ENCODE measurements at places on chromosomes 6 and 20.

DNA sequence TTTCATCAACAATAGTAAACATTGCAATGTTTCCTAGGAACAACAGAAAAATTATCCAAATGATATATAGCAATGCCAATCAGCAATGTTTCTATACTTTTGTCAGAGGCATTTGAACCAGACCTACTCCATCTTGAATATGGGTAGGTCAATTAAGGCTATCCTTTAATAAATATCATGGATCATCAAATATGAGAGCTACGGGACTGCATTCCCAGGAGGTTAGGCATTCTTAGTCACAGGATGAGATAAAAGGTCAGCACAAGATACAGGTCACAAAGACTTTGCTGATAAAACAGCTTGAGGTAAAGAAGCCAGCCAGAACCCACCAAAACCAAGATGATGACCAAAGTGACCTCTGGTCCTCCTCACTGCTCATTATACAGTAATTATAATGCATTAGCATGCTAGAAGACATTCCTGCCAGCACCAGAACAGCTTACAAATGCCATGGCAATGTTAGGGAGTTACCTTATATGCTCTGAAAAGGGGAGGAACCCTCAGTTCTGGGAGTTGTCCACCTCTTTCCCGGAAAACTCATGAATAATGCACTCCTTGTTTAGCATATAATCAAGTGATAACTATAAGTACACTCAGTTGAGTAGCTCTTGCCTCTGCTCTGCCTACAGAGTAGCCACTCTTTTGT lies 8.6 kb upstream of the SERPINB6 start:
- no peak overlapping the region for H3K27ac ChIP-seq
- no peaks in the 10 kb centered on the region for H3K36me3 ChIP-seq
- no peaks in the 10 kb centered on the region for H3K27me3 ChIP-seq
- H3K4me1 ChIP-seq = peaks cover 88% of the 10 kb centered on the region
- H3K4me3 ChIP-seq = no peak overlapping the region

GRCh38 chr6:33676416-33677142 lies 34.9 kb downstream of the UQCC2 start:
- peaks cover 2% of the 10 kb centered on the region for H3K27me3 ChIP-seq
- peak overlapping the region; percentile 74 for H3K27ac ChIP-seq
- peaks cover 16% of the 10 kb centered on the region for H3K36me3 ChIP-seq
- no peak for DNase-seq

DNA sequence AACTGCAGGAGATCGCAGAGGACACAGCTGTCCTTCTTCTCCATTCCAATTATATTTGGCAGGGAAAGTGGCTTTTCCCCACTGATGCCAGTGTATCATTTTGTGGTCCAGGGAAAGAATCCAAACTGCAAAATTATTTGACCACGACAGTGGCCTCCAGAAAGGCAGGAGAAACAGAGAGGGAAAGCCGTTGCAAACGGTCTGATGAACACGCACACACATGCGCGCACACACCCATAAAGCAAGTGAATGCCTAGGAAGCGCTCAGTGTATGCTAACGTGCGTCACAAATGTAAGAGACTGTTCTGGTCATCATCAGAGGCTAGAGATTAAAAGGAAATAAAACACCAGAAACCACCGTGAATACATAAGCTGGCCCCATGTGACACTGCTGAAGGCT lies 54.0 kb downstream of the NPEPL1 start:
- DNase-seq = no peak
- no peaks in the 10 kb centered on the region for H3K4me1 ChIP-seq
- no peak overlapping the region for H3K4me3 ChIP-seq

- H3K27me3 ChIP-seq = peaks cover 7% of the 10 kb centered on the region
- H3K4me3 ChIP-seq = no peak overlapping the region
- DNase-seq = no peak
- peak overlapping the region; percentile 2 for H3K27ac ChIP-seq
These were observed 26.5 kb downstream of the EIF2S2 start for GRCh38 chr20:34085544-34086040.

DNA sequence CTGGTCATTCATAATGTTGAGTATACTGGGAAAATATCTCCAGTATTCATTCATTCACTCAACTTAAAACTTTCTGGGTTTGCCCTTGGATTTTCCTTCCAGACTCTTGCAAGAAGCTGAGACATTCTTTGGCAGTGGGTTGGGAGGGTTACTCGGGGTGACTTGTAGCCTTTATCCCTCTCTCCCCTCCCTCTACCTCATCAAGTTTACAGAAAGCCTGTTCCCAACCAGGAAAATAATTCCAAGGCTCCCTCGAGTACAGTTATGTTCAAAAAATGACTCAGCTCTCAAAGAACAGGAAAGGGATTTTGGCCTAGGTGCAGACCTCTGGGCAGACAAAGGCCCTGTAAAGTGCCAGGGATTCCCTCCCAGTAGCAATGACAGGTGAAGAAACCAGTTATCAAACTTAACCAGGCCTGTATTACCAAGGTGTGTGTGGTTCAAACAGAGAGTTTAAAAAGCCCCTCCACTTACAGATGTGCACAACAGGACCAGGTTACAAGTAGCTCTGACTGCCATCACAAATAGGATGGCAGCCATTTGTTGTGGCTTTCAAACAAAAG lies 22.2 kb downstream of the FKBP1A start:
- DNase-seq = no peak
- no peak overlapping the region for H3K4me3 ChIP-seq
- H3K4me1 ChIP-seq = peaks cover 78% of the 10 kb centered on the region
- H3K27ac ChIP-seq = peak overlapping the region; percentile 69
- peaks cover 33% of the 10 kb centered on the region for H3K36me3 ChIP-seq

GRCh38 chr6:21501021-21501354 lies 92.6 kb upstream of the SOX4 start:
- H3K36me3 ChIP-seq = no peaks in the 10 kb centered on the region
- no peak for DNase-seq
- H3K27ac ChIP-seq = no peak overlapping the region
- peaks cover 2% of the 10 kb centered on the region for H3K27me3 ChIP-seq
- H3K4me3 ChIP-seq = no peak overlapping the region
- no peaks in the 10 kb centered on the region for H3K4me1 ChIP-seq

DNA sequence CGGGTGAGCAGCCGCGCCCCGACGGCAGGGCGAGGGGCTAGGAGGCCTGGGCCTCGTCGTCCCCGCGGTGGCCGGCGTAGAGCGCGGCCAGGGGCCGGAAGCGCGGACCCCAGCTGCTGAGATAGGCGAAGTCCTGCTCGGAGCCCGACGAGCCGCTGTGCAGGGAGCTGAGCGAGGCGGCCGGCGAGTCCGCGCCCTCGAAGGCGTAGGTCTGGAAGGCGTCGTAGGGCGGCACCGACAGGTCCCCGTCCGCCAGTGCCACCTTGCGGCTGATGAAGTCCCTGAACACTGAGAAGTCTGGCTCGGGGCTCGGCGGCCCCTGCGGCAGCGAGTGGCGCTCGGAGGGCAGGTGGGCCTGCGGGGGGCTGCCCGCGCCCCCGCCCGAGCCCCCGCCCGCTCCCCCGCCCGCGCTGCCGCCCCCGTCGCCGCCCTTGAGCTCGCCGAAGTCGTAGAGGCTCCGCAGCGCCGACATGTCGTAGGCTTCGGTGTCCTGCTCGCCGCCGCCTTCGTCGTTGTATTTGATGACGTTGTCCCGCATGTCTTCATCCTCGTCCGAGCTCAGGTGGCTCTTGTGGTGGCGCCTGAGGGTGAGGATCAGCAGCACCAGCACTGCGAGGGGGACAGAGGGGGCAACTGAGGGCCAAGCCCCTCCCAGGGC lies 56.5 kb downstream of the CD40 start:
- H3K4me3 ChIP-seq = no peak overlapping the region
- H3K27me3 ChIP-seq = peaks cover 41% of the 10 kb centered on the region
- no peak for DNase-seq
- no peak overlapping the region for H3K27ac ChIP-seq

GRCh38 chr6:55980627-55981211 lies 105.3 kb upstream of the BMP5 start:
- H3K27me3 ChIP-seq = peaks cover 12% of the 10 kb centered on the region
- no peaks in the 10 kb centered on the region for H3K36me3 ChIP-seq
- peak; percentile 5 for DNase-seq
- H3K4me1 ChIP-seq = no peaks in the 10 kb centered on the region
- no peak overlapping the region for H3K4me3 ChIP-seq

- H3K36me3 ChIP-seq = no peaks in the 10 kb centered on the region
- H3K4me1 ChIP-seq = no peaks in the 10 kb centered on the region
- no peak for DNase-seq
- H3K4me3 ChIP-seq = no peak overlapping the region
- H3K27me3 ChIP-seq = peaks cover 17% of the 10 kb centered on the region
- H3K27ac ChIP-seq = no peak overlapping the region
These were observed 190.7 kb downstream of the CDH26 start for GRCh38 chr20:60148885-60149284.

DNA sequence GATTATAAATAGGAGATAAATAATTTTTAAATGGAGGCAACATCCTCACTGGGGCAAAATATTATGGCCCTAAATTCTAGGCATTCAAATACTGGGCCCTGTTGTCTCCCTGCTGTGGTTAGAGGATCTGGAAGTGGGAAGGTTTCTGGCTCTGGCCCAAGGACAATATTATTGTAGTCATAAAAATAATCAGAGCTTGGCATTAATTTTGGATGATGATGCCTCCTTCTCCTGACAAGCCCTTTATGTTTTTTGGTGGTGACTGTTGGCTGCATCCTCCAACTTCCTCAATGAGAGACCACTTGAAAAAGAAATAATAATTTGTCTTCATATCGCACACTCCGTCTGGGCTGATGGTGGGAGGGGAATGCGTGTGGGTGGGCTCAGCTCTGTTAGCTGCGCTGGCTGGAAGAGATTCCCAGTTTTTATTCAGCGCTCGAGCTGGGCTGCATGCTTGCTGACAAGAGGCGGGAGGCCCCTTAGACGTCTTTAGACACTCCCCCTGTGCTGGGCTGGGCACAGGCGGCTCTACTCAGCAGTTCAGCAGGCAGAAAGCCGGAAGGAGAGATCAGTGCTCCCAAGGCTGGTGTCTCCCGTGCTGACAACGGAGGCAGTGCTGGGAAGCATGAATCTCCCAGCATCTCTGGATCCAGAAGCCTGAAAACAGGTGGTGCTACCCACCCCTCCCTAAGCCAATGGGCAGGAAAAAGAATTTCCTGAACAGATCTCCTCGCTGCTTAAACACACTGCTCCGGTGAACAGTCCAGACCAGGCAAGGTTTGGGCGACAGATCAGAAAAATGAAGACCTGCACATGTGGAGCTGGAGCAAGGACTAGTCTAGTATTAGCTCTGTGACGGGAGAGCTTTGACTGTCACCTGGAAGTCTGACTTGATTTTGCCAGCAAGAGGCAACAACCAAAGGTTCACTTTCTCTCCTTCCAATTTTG lies 97.7 kb downstream of the SYCP2 start:
- no peak overlapping the region for H3K27ac ChIP-seq
- no peak for DNase-seq
- peaks cover 6% of the 10 kb centered on the region for H3K27me3 ChIP-seq
- no peaks in the 10 kb centered on the region for H3K4me1 ChIP-seq
- H3K36me3 ChIP-seq = no peaks in the 10 kb centered on the region

DNA sequence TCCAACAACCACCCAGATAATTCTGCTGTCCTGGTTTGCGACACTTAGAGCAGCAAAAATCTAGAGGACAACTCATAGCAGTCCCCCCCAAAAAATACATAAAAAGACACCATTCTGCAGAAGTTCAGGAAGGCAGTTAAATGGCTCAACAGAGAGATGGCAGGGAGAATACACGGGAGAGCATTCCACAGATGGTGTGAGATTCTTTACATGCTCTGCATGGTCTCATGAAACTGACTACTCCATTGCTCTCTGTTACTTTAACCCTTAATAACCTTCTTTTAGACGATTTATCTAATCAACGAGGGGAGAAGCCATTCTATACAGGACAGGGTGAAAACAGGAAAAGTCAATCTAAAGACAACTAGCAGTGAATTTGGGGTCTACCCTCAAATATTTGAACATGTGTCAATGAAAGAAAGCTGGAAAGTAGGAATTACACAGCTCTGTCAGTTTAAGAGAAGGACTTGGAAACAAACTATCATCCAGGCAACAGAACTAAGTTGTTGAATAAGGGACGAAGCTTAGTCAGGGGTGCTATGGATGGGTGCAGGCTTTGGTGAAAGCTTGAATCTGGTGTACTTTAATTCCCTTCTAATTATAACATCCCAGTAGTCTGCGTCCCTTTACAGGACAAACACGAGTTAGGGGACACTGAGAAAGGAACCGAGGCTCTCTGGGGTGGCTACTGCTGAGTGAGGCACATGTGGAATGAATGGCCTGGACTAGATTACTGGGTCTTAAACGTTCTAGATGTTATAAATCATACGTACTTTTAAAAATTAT lies 5.1 kb downstream of the PERP start:
- peak overlapping the region; percentile 10 for H3K27ac ChIP-seq
- no peak overlapping the region for H3K4me3 ChIP-seq
- peaks cover 21% of the 10 kb centered on the region for H3K36me3 ChIP-seq
- H3K4me1 ChIP-seq = peaks cover 48% of the 10 kb centered on the region
- no peak for DNase-seq

GRCh38 chr6:38638941-38639497 lies 710 bp downstream of the BTBD9 start:
- H3K36me3 ChIP-seq = no peaks in the 10 kb centered on the region
- DNase-seq = peak; percentile 39
- no peaks in the 10 kb centered on the region for H3K27me3 ChIP-seq
- peak overlapping the region; percentile 87 for H3K27ac ChIP-seq
- H3K4me1 ChIP-seq = peaks cover 24% of the 10 kb centered on the region
- peak overlapping the region; percentile 91 for H3K4me3 ChIP-seq

- peaks cover 24% of the 10 kb centered on the region for H3K4me1 ChIP-seq
- no peaks in the 10 kb centered on the region for H3K36me3 ChIP-seq
- DNase-seq = no peak
- no peak overlapping the region for H3K27ac ChIP-seq
These were observed 4.6 kb upstream of the ZSCAN9 start for GRCh38 chr6:28220257-28221133.

GRCh38 chr6:34714663-34715062 lies 18.1 kb upstream of the ILRUN start:
- H3K27ac ChIP-seq = no peak overlapping the region
- no peaks in the 10 kb centered on the region for H3K27me3 ChIP-seq
- peaks cover 24% of the 10 kb centered on the region for H3K4me1 ChIP-seq
- H3K4me3 ChIP-seq = no peak overlapping the region
- no peaks in the 10 kb centered on the region for H3K36me3 ChIP-seq

- no peak overlapping the region for H3K4me3 ChIP-seq
- DNase-seq = no peak
- no peak overlapping the region for H3K27ac ChIP-seq
- no peaks in the 10 kb centered on the region for H3K36me3 ChIP-seq
- H3K27me3 ChIP-seq = peaks cover 32% of the 10 kb centered on the region
These were observed 2.0 kb downstream of the MUC21 start for GRCh38 chr6:30985490-30985889.
